CD8-positive, alpha-beta T cell (primary cell): ENCODE measurements at places on chromosomes 12 and 14.

GRCh38 chr12:68695454-68695853 lies 8.7 kb downstream of the NUP107 start:
- no peak for DNase-seq

GRCh38 chr12:112347581-112347982 lies 34.6 kb downstream of the HECTD4 start:
- DNase-seq = no peak

DNA sequence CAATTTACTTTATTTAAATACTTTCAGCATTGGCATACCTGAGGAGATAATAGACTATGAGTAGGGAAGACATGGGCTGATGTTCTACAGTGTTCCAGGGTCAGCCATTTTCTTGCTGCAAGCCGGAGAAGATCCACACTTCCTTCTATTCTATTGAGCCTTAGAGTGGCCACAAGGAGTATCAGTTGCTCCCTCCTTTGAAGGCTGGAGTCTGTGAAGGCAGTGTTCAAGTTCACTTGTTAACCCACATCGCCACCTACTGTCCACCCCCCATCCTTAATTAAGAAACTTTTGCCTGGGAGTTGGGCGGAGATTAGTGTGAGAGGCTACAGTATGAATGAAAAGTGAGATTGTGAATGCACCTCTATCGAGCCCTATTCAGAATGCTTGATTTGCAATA lies 666.6 kb downstream of the NRXN3 start:
- DNase-seq = no peak

DNA sequence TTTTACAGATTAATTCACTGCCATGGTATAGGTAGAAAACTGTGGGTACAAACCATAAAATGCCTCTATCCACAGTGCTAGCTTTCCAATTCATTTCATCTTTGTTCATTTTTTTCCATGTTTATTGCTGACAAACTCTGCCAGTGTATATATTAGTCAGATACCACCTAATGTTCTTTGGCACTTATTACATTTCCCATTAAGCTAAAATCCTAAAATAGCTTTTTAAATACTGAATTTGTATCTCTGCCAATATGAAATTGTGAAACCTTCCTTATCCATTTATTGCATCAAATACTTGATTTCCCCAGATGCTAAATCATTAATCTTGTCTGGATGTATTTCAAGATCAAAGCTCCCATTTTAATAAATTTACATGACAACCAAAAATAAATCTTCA lies 150.1 kb upstream of the FSCB start:
- no peak for DNase-seq
